Activated CD4-positive, CD25-positive, alpha-beta regulatory T cell treated with anti-CD3 and anti-CD28 coated beads, Interleukin-2, amount 50 U/mL, for 24 hours (primary cell): ENCODE measurements at places on chromosomes 2 and 18.

DNA sequence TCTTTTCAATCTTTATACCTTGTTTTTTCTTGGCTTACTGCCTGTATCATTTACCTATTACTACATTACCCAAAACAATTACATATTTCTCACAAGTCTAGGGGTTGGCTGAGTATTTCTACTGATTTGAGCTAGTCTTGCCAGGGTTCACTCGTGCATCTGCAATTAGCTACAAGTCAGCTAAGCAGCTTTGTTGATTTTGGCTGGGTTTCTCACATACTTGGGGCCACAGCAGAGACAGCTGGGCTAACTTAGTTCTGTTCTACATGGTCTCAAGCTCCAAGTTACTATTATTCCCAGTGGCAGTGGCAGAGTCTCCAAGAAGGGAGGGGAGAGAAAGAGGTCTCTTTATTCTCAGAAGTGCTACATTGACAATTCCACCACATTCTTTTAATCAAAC is 54.7 kb upstream of the SP5 start:
- no peak for ATAC-seq

- ATAC-seq: peak; percentile 48
Measured at GRCh38 chr2:121596221-121597080, 52.8 kb downstream of the CLASP1 start.

- no peak for ATAC-seq
Measured at GRCh38 chr18:78542204-78542603, 437.4 kb upstream of the SALL3 start.

- ATAC-seq: no peak
Measured at GRCh38 chr2:30301551-30301950, 70.2 kb downstream of the LBH start.

GRCh38 chr2:174967691-174968260 is 37.4 kb downstream of the CHN1 start:
- ATAC-seq: no peak

DNA sequence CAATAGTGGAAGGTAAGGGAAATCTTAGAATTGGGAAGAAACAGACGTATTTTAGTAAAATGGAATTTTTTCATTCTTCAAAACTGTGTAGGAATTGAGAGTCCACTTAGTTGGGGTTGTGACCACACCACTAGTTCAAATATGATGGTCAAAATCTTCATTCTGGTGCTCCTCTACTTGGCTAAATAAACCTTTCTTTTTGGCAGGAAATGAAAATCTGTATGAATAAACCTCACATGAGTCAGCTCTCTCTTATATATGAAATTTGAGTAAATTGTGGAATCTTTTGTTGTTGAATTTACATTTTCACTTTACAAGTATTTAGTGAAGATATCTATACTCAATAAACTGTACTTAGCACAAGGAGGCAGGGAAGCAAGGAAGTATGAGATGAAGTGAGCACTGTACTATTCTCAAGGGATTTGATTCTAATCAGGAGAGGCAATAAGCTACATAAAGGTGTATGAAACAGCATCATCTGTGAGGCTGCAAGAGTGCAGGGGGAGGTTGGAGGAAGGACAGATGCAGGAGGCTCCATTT is 20.5 kb downstream of the IL18R1 start:
- ATAC-seq: no peak

DNA sequence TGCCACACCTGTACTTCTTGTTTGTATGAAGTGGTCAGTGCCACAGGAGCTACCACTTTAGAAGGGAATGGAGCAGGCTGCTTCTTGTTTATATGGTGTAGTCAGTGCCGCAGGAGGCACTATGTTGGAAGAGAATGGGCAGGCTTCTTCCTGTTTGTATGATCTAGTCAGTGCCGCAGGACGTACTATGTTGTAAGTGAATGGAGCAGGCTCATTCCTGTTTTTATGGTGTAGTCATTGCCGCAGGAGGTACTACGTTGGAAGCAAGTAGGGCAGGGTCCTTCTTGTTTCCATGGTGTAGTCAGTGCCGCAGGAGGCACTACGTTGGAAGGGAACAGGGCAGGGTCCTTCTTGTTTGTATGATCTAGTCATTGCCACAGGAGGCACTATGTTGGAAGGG is 27.3 kb downstream of the TPO start:
- ATAC-seq: no peak

- ATAC-seq: no peak
Measured at GRCh38 chr2:120437604-120438000, 91.7 kb downstream of the INHBB start.

- ATAC-seq: no peak
Measured at GRCh38 chr18:7914834-7915670, 347.9 kb downstream of the PTPRM start.

DNA sequence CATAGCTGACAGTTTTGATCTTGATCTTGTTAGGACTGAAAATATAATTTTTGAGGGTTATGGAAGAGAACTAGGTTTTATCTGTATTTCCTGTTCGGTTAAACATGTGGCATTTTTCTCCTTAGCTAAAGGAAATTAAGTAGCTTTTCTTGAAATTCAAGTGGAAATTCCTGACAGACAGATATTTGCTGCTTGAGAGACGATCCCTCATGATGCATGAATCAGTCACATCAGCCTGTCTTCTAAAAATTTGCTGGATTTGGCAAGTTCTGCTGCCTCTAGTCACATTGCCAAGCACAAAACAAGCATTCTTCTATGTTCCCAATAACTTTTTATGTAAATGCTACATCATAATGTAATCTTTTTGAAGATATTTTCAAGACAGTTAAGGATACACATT is 201.8 kb upstream of the ATP5MC3 start:
- ATAC-seq: no peak

DNA sequence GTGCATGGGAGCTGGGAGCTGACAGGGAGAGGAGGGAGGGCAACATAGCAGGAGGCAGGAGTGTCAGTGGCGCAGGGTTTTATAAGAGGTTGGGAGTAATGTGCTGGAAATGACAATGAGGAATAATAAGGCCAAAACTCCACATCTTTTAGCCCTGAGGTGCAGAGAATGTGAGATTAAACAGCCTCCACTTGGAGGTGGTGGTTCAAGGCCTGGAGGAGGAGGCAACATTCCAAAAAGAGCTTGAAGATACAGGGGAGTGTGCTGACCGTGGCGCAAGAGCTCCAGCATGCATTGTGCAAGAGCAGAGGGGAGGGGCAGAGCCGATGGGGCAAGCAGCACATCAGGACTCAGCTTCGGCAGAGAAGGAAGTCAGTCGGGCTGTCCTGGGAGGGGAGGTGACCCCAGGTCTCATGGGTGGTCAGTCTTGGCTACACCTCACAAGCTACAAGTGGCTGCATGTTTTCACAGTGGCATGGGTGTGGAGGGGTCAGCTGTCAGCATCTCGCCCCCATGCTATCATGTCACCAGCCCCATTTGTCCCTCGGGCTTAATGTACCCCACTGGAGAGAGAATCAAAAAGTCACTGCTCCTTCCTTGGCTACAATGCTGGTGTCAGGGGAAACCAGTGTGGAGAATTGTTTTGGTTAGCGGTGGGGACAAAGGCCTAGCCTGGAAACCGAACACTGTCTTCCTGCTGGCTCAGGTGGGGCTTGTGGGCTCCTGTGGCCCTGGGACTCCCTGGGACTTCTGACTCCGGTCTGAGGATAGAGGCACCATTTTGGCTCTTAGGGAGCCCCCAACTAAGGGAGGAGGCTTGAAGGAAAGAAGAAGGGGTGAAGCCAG is 208.0 kb downstream of the ZFP36L2 start:
- ATAC-seq: no peak

- ATAC-seq: no peak
Measured at GRCh38 chr2:29946505-29946904, 25.1 kb upstream of the ALK start.

DNA sequence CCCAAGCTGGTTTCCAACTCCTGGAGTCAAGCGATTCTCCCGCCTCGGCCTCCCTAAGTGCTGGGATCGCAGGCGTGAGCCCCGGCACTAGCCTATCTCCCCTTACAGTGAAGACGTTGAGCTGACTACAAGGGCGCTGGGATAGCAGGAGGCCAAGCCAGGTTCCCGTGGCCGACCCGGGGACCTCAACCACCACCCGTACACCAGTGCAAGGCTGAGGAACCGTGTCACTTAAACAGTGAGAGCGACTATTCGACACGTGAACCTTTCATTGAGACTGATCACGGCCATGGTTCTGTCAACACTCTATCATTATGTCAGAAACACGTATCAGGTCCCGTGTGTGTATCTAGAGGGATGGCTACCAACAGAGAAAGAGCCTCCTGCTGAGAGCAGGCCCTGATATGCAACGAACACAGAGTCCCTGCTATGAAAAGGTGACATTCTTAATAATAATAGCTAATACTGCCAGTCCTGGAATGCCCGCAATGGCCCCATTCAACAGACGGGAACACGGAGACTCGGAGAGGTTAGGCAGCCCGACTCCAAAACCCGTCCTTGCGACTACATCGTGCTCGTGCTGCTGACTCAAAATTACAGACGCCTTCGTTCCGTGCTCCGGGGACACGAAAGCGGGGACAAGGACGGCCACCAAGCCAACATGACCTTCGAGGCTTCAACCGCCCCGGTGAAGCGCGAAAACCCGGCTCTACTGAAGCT is 833 bp downstream of the AFG3L2 start:
- ATAC-seq: no peak

GRCh38 chr2:237496428-237496827 is 9.4 kb downstream of the MLPH start:
- no peak for ATAC-seq

- ATAC-seq: no peak
Measured at GRCh38 chr2:45115181-45115580, 105.9 kb upstream of the SIX2 start.

GRCh38 chr2:209946539-209946938 is 55.9 kb upstream of the RPE start:
- ATAC-seq: no peak

- no peak for ATAC-seq
Measured at GRCh38 chr2:15315411-15315810, 245.7 kb downstream of the NBAS start.

GRCh38 chr2:10987861-10988260 is 76.1 kb downstream of the KCNF1 start:
- no peak for ATAC-seq

DNA sequence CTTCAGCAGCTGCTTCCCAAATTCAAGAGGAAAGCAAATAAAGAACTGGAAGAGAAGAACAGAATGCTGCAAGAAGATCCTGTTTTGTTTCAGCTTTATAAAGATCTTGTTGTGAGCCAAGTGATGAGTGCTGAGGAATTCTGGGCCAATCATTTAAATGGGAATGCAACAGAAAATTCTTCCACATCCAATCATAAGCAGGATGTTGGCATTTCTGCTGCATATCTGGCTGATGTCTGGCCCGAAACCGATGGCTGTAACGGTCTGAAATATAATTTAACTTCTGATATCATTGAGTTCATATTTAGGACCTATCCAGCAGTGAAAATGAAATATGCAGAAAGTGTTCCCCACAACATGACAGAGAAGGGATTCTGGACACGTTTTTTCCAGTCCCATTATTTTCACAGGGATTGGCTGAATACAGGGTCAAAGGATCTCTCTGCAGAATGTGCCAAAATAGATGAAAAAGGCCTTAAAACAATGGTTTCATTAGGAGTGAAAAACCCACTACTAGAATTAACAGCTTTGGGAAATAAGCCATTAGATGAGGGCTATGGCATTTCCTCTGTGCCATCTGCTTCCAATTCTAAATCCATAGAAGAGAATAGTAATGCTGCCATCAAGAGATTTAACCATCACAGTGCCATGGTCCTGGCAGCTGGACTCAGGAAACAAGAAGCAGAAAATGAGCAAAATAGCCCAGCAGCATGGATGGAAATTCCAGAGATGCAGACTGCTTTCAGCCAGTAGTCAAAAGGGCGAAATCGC is 175.6 kb downstream of the MC4R start:
- no peak for ATAC-seq

GRCh38 chr2:14420851-14421250 is 211.7 kb upstream of the LRATD1 start:
- ATAC-seq: no peak

DNA sequence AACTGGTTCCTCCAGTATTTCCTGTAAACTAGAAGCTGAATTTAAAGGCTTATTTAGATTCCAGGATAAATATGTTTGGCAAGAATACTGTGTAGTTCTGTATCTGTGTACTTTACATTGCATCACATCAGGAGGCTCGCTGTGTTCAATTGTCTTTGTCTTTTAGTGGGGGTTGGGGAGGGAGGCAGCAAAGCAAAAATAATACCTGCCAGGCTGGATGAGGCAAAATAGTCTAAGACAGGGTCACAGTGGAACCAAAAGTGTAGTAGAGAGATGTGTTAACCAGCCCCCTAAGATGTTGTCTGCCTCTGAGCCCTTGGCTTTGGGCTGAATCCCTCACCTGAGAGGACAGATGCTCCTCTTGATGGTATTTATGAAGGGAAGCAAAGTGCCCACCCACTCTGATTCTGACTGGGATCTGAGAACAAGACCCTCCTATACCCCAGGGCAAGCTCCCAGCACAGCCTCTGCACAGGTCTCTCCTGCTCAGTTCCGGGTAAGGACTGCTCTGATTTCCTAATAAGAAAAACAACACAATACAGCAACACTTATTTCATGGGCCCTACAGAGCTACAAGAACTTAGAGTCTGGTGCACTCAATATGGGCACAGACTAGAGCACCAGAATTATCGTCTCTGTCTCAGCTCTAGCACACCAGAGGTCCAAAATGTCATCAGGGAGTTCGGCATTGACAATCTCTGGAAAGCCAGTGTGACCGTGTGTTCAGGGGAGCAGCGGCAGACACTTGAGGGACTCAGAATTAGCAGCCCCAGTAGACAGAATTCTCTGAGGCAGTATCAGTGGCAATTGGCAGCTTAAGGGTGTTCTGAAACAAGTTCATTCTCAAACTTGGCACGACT is 7.2 kb upstream of the AFTPH start:
- ATAC-seq: no peak

GRCh38 chr2:50962731-50963130 is 69.2 kb downstream of the NRXN1 start:
- ATAC-seq: no peak

DNA sequence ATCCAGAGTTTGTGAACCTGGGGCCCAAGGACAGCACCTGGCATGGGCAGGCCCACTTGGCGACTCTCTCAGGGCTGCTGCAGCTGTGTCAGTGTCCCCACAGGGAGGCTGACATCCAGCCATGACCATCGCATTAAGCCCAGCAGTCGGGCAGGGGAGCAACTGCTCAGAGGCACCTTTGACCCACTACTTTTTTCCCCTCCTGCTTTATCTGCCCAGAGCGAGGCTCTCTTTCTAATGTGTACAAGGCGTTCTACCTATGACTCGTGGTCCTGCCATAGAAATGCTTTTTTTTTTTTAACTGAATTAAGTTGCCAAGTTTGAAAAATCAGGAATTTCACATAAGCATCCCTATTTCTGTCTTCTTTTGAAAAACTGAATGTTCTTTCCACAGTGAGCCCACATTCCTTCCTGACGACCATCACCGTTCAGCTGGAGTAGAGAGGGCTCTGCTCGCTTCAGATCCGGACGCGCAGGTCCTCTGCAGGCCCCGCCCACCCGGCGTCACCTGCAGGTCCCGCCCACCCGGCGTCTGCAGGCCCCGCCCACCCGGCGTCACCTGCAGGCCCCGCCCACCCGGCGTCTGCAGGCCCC is 403 bp upstream of the CLUL1 start:
- peak; percentile 63 for ATAC-seq

GRCh38 chr18:57995331-57995730 is 48.7 kb upstream of the NEDD4L start:
- ATAC-seq: no peak
